ENCODE measurements at places on chromosomes 6 and 20.

DNA sequence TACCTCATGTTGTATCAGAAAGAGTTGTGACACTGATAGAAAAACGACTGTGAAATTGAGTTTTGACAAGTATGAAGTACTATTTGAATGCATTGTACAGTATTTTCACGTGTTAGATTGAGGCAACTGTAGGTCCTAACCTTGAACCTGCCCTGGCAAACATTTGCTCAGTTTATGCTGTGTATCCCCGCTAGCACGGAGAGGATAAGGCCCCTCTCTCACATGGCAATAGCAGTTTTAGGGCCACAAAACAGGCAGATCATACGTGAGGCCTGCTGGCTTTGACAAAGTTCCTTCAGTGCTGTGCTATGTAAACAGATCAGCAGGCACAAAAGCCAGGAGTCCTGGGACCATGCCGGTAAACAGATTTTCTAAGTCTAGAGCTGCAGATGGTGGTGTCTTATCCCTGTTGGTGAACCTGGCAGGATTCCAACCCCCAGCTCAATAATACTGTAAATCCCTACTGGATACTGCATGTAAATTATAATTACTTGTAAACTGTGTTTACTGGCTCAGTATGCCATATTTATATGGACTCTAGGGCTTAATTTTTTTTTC, 23.8 kb upstream of the FAM217A start:
- no peak for DNase-seq

DNA sequence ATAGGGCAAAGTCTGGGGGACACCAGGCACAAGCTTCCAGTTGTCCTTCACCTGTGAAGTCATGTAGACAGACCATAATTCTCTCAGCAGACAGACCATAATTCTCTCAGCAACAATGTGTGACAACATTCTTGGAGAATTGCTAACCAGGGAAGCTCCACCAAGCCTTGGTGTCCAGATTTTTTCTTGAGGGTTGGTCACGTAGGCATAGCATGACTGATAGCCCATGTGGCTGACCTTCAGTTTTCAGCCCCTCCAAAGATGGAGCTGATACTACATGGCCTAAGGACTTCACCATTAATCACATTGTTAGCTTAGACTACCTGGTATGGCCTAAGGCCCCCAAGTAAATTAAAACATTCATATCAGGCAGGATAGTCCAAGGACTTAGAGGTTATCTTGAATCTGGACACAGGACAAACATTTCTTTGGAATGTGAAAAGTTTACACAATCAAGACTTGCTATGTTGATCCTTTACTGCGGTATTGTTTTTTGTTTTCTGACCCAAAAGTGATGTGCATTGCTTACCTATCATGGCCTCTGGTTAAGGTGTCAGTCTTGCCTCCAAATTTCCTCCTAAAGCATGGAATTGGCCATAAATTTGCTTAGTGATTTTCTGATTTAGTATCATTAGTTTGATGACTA, 76.9 kb downstream of the CEP57L1 start:
- no peak for DNase-seq

DNA sequence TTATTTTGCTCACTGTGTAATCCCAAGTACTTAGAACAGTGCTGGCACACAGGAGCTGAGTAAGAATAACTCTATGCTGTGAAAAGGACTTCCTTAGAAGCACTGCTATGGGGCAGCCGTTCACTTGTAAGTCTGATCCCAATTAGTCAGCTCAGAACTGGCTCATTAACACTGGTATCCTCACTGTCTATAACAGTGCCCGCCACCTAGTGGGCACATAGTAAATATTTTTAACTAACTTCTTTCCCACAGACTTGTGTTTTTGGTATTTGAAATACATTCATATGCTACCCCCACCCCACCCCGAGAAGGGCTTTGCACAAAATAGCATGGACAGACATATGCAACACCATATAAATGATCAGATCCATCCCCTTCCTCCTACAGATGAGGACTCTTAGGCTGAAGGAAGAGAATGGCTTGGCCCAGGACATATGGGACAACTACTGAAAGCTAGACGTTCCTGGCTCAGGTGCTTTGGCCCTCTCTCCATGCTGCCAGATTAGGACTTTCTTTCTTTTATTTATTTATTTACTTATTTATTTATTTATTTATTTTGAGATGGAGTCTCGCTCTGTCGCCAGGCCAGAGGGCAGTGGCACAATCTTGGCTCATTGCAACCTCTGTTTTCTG, 47.1 kb downstream of the DST start:
- peak; percentile 16 for DNase-seq

DNA sequence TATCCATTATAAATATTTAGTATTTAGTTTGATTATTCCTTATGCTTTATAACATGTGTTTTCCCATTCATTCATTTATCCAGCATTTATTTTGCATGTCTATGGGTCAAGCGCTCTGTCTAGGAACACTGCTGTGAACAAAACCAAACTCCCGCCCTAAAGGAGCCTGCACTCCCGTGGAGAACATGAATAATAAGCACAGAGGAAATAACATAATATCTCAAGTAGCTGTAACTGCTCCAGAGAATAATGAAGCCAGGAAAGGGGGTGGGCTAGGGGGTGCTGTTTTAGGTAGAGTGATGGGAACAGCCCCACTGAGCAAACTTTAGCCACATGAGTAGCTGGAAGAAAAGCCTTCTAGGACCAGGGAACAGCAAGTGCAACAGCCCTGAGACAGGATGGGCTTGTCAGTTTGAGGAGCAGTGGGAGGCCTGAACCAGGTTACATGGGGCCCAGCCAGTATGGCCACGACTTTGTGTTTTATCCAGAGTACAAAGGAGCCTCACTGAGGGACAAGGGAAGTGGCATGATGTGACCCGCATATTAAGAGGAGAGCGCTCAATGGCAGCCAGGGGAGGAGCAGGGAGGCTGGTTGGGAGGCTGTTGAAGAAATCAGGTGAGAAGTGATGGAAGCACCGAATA, 24.4 kb upstream of the PRND start:
- no peak for DNase-seq

GRCh38 chr6:14804785-14805210, 441.1 kb upstream of the JARID2 start:
- peak; percentile 66 for DNase-seq

DNA sequence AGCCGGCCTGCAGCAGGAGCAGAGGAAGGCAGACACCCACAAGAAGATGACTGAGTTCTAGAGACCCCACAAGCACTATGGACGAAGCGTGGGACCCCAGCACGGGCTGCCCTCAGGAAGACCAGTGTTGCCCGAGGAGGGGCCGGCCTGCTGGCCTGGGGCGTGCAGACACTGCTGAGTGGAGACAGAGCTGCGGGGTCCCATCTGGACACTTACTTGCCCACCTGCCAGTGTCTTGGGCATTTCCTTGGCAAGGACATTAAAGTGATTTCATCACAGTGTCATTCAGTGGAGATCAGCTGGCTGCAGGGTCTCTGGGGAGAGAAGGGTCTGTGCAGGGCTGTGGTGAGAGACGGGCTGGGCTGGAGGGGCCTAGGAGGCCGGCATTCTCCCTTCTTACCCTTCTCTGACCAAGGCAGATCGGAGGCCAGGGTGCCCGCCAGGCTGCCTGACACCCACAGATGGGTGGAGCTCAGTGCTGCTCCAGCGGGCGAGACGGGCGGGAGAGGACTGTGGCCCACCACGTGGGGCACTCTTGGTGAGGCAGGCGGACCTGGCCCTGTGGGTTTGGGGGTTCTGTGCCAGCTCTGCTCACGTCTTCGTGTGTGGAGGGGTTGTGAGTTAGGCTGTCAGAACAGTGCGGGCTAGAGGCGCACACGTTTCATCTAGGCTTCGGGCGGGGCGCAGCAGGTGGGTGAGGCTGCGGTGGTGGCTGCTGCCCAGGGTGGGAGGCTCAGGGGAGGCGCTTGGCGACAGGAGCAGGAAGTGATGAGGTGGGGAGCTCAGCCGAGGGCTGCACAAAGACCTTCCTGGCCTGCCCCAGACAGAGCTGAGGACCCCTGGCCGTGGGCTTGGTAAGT, at the start of gene LIME1:
Gene LIME1 (plus strand): TSS at position 806 of the 860 bp plus-strand sequence. CDS start 886 bp downstream, outside the sequence.
- no peak for DNase-seq

DNA sequence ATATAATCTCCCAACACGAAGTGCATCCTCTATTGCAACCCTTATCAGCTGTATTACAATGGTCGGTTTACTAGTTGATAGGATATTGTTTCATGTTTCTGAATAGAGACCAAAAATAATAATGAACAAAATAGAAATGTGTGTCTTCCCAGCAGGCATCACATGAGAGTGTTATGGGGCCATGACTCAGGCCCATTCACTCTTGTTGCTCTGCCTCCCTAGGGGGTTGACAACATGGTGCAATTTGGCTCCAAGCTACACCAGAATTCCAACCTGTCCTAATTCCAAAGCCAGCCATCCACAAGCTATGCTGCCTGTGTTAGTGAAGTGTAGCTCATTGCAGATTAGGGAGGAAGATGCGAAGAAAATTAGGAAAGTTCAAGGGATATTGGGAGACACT, 13.1 kb upstream of the SAYSD1 start:
- no peak for DNase-seq

GRCh38 chr6:73521351-73521985, 636 bp upstream of the EEF1A1 start:
- no peak for DNase-seq

- no peak for DNase-seq
Measured at GRCh38 chr20:3510110-3510509, 39.3 kb downstream of the ATRN start.

DNA sequence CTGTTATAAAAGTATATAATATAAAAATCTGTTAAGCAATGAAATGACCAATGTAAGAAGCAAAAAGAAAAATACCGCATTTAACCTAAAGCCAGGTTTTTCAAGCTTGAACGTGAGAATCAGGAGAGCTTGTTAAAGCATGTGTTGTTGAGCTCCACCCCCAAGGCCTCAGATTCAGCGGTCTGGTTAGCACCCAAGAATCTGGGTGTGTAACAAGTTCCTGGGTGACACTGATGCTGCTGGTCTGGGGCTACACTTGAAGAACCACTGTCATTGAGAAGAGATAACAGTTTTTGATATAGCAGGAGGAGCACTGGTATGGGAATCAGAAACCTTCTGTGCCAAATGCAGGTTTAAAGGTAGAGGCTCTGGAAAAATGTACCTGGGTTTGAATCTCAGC, 154.0 kb downstream of the ID4 start:
- no peak for DNase-seq

DNA sequence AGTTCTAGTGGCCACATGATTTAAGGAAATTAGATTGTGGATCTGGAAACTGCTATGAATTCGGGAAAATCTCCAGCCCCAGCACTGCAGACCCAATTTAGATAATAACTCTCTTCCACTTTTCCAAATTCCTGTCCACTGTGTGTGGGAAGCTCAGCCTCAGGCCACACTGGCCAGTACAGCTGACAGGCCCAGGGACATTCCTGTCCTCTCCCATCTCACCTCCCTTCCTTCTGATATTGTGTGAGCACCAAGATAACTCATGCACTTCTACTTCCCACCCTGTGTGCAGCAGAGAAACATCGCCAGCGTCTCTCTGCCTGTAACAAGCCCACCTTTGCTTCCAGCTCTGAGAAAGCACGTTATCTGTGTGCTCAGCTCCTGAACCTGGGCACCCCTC, 145.1 kb upstream of the RREB1 start:
- no peak for DNase-seq

DNA sequence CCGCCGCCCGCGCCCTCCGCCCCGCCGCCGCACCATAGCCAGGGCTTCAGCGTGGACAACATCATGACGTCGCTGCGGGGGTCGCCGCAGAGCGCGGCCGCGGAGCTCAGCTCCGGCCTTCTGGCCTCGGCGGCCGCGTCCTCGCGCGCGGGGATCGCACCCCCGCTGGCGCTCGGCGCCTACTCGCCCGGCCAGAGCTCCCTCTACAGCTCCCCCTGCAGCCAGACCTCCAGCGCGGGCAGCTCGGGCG, 1.5 kb downstream of the FOXC1 start:
- no peak for DNase-seq

- DNase-seq = no peak
Measured at GRCh38 chr20:54017846-54018245, 52.5 kb downstream of the BCAS1 start.

DNA sequence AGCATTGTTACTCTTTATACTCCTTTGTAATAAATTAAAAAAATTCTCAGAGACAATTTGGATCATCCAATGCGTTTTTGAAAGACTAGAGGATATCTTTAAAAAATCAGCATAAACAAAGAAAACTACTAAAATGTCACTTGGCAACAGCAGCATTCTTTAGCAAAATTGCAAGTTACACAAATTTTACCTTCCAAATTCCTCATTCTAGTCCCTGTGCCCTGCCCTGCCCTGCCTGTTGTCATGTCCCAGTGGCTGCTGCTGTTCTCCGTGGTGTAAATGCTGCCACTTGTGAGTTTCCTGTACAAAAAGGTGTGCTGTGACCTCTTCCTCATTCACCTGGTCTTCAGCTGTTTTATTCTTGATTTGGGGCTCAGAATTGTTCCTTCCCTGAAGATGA, 83.2 kb downstream of the CDC5L start:
- no peak for DNase-seq

GRCh38 chr20:61932711-61933480, 132.8 kb downstream of the TAF4 start:
- no peak for DNase-seq

DNA sequence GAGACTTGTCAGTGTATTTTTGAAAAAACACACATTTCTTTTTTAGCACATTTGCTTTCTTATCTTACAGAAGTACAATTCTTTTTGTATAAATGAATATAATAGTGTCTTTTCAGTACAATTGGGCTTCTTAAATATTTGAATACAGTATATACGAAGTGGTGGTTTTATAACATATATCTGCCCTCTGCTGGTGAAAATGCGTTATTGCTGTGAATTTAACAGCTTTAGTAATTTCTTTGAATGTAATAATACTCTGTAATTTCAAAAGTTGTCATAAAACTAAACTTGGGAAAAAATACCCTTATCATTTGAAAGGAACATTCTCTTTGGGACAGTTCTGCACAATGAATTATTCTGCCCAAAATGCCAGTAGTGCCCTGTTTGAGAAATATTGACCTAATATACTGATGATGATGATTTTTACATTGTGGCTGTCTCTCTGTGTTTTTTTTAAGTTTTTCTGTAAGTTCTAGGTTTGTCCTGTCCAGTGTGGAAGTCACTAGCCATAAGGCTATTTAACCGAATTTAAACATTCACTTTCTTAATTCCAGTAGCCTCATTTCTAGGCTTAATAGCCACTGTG, 19.0 kb downstream of the SMAP1 start:
- DNase-seq = peak; percentile 70

- no peak for DNase-seq
Measured at GRCh38 chr6:44113414-44113813, 13.8 kb downstream of the MRPL14 start.

DNA sequence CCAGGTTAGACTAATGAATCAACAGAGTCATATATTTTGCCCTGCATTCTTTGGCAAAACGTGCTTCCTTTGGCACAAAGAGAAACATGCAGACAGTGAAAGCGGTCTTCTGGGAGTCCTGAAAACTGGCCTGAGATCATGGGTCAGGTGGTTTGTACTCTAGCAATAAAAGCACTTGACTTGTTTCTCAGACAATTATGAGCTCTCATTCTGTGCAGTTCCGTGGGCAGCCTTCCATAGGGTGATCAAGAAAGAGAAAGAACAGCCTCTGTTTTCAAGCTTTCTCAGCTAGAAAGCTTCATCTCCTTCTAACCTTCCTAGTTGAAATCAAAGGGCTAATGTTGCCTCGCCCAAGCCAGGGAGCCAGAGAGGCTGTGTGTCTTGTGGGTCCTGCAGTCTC, 62.7 kb upstream of the ISM1 start:
- DNase-seq = no peak

Measured in hippocampal formation (tissue), 2 donors.